ENCODE measurements at places on chromosomes 11 and 22.

DNA sequence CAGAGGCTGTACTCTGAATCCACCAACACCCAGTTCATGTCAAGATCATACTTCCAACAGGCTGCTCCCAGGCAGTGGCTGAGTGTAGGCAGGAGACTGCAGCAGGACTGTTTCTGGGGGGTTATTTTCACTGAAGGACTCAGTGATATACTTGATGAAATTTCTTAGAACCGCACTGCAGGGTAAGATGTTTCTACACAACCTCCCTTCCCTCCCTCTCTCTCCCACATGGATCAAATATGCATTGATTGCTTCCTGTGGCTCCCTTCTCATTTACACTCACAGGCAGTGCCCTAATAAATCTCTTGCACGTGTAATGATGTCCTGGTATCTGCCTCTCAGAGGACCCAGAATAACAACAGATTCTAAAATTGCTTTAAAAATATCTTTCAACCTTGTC lies 251.3 kb upstream of the CCDC179 start:
- no peak for DNase-seq

GRCh38 chr22:41260871-41261270 lies 20.1 kb upstream of the CHADL start:
- no peak for DNase-seq

DNA sequence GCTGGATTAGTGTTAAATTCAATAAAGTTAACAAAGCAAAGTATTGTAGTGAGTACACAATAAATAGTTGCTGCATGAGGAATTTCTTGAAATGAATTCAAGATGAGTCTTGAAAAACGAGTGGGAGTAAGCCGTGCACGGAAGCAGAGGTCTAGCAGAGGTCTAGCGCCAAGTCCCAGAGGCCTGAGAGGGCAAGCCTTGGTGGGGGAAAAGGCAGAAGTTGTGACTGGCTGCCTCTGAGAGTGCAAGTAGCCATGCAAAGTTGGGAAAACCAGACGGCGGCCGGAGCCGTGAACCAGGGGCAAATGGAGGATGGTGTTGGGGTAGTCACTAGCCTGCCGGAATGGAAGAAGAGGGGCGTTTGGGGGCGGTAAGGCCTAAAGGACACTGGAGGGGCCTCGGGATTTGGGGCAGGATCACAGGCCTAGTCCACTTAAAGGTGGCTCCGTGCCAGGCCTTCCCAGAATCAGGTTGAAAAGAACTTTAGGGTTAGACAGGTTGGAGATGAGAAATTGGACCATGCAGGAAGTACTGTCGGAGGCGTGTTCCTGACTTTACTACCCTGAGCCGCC lies 379 bp upstream of the SLC3A2 start:
- DNase-seq = no peak

DNA sequence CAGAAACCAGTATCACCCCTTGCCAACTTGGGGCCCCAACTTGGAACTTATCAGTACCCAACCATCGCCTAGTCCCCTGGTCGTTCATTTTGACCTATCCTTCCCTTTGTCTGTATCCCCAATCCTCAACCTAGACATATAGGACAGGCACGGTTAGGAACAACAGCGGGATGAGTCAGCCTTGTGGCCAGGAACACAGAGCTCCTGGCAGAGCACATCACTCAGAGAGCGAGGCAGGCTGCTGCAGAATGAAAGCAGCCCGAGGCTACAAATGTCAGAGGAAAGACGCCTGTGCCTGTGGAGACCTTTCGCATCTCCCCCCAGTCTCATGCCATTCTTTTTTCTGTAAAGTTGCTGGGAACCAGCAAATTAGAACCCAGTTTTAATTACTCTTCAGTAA lies 14.6 kb downstream of the DKK3 start:
- no peak for DNase-seq

Measured in stimulated activated CD4-positive, alpha-beta T cell treated with anti-CD3 and anti-CD28 coated beads, Interleukin-4, amount 100 ng/mL, for 4 hours (primary cell).